ENCODE measurements at places on chromosomes 5 and 9.
A peak's percentile ranks its signal among the peaks of the same experiment; 100 is the strongest.

DNA sequence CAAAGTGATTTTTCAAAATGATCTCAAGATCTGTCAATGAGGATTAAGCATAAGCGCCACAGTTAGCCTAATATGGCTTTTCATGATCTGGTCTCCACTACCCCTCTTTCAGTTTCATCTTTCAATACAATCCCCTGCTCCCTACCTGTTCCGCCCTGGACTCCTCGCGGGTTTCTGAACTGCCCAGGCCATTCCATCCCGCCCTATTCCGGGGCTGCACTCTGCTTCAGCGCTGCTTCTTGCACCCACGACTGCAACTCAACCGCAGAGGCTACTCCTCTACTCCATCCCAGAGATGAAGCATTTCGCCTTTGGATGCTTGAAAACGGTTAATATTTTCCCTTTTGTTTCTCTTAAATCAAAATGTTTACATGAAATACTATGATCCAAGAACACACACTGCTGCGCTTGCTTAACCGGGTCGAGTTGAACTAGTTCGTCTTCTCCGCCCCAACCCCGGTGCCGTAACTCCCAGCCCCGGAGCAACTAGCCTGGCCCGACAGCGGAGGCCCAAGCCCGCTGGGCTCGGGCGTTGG lies 716 bp upstream of the OTULIN start:
- peak; percentile 56 for DNase-seq

DNA sequence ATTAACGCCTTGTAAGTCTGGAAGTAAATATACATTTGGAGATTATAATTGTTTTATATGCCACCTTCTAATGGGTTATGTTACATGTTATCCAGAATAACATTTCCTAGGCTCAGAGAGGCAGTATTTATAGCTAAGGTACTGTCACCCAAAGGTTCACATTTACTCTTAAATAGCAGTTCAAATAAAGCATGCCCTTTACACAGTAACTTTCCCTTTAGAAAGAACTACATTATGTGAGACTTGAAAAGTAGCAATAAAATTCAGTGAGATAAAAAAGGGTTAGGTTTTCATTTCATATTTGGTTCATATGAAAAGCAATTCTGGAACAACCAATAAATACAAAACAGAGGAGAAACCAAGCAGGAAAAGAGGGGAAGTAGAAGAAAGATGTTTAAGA lies 35.1 kb downstream of the SKIC3 start:
- no peak for DNase-seq

- DNase-seq, result no peak
Observed at GRCh38 chr5:5978501-5979376, 399.6 kb downstream of the MED10 start.

GRCh38 chr5:169695025-169695625 lies 58.0 kb downstream of the DOCK2 start:
- DNase-seq, result no peak

DNA sequence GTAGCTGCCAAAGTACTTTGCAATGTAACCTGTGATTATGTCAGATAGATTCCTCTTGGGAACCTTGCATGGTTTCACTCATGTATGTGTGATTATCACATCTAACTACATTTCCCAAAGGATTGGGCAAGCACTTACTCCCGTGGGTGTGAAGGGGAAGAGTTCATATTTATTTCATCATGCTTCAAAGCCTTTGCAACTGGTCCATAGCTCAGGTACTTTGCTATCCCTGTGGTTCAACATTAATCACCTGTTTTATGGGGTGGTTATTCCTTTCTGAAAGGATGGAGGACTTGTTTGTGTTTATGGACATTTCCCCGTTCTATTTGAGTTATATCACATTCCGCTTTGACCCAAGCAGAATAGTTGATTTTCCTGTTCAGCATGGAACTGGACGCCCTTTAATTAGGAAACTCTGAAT lies 13.6 kb upstream of the ERMP1 start:
- DNase-seq, result no peak

GRCh38 chr5:167699432-167699831 lies 592.0 kb upstream of the WWC1 start:
- DNase-seq, result no peak

GRCh38 chr9:101372327-101373118 lies 12.3 kb downstream of the BAAT start:
- DNase-seq, result no peak

DNA sequence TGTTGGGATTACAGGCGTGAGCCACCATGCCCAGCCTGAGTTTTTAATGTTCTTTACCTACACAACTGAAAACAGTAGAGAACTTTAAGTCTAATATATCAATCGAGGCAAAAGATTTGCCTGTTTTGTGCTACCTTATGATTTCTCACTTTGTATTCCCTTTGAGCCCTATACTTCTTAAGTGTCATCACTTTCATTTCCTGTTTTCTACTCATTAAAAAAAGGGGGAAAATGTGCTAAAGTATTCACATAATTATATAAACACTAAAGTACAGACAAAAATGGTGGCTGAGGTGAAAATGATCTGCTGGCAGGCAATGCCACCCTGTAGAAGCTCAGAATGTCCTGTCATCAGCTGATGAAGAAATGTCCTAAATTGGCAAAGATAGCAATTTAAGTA lies 23.6 kb downstream of the ATG10 start:
- DNase-seq, result no peak

DNA sequence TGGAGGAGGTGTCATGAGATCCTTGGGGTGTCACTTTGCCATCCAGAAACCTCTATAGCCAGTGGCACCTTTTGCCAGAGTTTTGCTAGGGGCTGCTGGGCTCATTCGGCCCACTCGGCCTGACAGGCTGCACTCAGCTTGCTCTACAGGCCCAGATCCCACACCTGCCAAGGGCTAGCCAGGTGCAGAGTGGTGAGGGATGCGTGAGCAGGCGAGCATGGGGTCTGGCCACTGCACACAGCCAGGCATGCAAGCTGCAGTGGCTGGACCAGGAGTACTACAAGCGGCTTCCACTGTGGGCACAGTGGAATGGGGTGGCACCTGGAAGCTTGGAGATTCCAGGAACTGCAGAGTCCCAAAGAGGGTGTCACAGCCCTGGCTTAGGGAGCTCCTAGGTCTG lies 372.7 kb downstream of the CHSY3 start:
- no peak for DNase-seq

GRCh38 chr5:43565043-43565442 lies 8.2 kb upstream of the PAIP1 start:
- DNase-seq, result no peak

DNA sequence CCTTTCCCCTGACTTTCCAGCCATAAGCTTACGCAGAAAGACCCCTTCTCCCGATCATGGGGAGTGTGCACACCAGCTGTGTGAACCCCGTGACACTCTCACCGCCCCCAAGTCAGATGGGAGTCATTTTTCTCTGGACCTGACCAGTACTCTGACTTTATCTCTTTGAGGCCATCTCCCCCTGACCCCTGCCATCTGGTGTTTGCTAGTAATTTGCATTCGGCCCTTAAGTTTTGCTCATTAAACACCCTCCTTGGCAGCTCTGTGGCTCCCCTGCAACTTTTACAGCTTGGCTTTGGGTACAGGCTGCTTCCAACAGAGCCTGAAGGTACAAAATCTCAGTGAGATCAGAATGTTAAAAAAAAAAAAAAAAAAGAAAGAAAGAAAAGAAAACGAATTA lies 43.9 kb downstream of the PDZD2 start:
- no peak for DNase-seq

GRCh38 chr5:95235439-95235982 lies 49.4 kb downstream of the MCTP1 start:
- DNase-seq, result no peak

GRCh38 chr9:87603854-87604490 lies 106.3 kb downstream of the DAPK1 start:
- no peak for DNase-seq

DNA sequence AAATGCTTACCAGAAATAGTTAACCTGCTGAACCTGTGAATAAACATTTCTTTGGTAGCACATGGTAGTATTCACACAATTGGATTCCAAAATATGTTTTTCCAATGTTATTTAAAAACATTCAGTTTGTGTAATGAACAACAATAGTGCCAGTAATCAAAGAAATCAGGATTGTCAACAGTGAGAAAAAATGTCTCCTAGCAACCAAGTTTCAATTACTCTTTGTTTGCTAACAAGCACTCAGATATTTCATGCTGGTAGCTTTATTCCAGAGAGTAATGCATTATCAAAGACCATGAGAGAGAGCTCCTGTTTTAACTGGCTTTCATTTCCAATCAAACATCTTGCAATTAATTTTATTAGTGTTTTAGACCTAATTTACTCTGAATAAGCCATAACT lies 768.1 kb upstream of the GRAMD2B start:
- no peak for DNase-seq

DNA sequence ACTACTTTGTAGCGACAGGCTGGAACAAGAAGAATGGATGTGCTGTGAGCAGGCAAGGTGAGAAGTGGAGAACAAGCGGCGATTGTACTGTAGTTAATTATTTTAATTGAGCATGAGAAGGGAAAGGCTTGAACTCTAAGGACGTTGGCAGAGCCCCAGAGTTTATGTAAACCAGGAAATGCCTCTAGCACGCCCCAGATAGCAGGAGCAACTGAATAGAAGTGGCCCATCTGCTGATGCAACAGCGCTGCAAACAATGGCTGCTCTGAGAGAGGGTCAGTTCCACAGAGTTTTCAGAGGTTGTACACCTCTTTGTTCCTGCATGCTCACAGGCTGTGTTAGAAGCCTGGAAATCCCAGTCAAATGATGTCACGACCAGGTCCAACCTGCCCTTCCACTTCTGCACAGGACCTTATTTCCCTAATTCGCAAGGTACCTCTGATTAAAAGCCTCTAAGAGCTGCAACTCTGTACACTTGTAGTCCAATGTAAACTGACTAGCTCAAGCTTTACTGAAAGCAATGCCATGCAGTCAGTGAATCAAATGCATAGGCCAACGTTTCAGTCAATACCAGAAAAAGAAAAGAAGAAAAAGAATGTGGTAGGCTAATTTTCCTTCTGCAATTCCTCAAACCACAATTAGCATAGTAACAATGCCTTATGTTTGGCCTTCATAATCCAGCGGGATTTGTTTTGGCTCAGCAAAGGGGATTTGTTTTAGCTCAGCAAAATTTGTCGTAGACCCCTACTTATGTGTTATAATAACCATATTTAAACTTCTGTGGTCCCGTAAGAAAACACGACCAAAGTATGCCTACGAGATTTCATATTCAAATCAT lies 119.6 kb upstream of the RETREG1 start:
- no peak for DNase-seq

DNA sequence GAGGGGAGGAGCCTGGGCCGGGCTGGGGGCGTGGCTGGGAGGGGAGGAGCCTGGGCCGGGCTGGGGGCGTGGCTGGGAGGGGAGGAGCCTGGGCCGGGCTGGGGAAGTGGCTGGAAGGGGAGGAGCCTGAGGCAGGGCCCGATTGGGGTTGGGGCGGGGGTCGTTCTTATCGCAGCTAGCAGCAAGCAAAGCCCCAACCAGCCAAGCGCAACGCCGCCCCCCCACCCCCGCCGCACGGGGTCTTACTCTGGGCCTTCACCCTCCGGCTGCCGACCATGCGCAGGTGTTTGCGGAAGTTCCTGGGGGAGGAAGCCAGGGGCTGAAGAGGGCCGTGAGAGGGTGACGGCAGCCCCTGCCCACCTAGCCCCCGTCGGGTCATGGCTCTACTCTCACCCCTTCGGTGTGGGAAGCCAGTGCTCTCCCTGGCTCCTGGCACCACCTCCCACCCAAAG lies 5.0 kb downstream of the NSMF start:
- DNase-seq, result peak; percentile 81

- peak; percentile 22 for DNase-seq
Observed at GRCh38 chr5:164013077-164013670, 507.8 kb downstream of the MAT2B start.

- peak; percentile 43 for DNase-seq
Observed at GRCh38 chr5:127518319-127518621, 830 bp downstream of the PRRC1 start.

DNA sequence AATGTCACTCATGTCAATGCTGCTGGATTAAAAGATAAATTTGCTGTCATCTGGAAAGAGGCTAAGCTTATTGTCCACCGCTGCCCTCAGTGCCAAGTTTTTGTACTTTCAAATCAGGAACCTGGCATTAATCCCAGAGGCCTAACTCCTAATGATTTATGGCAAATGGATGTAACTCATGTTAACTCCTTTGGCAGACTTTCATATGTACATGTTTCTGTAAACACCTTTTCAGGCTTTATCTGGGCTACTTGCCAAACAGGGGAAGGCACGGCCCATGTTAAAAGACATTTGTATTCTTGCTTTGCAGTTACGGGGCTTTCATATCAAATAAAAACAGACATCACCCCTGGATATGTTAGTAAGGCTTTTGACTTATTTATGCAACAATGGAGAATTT lies 608.0 kb upstream of the ACO1 start:
- DNase-seq, result no peak

DNA sequence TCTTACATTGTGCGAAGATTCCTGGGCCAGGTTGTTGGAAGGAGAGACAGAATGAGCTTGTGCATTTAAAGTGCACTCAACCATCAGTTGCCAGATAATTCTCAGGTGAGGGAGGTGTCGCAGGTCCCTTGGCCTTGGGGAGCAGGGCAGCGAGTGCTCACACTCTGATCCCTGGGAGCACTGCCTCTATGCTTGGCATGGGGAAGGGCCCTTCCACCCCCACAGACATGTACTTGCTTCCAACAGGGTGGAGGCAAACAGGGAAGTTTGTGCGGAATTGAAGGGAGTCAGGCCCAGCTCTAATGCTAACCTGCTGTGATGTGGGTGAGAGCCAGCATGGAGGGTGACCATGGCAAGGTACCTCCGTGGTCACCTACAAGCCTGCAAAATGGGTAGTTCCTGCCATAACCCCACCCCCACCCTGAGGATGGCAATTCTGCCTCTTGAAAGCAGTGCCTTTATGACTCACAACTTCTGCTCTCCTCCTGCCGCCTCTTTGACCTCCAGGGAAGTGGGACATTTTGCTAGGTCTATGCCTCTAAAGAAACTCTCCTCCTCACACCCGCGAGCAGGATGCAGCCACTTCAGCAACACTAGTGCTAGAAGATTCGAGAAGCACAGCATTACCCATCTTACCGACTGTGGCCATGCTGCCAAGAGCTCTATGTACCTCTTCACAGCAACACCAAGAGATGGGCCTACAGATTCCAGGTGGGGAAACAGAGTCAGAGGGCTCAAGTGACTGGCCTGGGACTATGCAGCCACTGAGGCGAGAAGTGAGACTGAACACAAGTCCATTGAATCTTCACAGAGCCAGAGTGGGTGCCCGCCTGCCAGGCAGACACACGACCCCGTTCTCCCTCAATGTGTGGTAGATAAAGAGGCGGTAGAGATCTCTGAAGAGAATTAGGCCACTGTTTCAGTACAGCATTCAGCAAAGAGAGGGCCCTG lies 22.1 kb upstream of the SLC25A51 start:
- DNase-seq, result no peak

DNA sequence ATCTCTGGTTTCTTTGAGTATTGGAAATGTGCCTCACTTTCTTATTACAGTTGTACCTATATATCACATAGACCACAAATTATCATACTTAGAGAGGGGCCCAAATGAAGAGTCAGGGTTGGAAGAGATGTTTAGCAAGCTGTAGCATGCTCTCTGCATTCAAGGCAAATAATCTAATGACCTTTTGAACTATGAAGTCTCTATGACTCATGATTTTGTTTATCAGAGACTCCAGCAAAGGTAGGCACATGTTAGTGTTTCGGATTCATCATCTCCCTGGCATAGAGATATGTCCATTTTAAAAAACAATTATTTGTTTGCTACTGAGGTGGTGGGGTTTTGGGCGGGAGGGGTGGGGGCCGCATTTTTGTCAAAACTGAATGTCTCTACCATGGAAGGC lies 2000.1 kb downstream of the EFNA5 start:
- no peak for DNase-seq
